ENCODE measurements at places on chromosomes 3 and 15.

DNA sequence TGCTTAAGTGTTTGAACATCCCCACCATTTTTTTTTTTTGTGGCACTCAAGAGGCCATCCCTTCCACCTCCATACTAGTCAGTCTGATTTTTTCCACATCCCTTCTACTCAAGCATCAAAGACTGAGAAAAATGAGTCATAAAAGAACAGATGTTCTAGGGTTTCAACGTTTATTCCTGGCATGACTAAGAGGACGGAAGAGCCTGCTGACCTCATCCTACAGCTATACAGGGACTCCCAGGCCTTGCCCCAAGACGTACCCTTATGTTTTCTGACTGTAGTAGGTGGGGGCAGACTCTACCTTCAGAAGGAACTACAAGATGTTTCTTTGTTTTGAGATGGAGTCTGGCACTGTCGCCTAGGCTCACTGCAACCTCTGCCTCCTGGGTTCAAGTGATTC, 3.3 kb upstream of the ITPKA start:
- DNase-seq = no peak

GRCh38 chr3:168616915-168617314, 521.2 kb upstream of the GOLIM4 start:
- DNase-seq = no peak

DNA sequence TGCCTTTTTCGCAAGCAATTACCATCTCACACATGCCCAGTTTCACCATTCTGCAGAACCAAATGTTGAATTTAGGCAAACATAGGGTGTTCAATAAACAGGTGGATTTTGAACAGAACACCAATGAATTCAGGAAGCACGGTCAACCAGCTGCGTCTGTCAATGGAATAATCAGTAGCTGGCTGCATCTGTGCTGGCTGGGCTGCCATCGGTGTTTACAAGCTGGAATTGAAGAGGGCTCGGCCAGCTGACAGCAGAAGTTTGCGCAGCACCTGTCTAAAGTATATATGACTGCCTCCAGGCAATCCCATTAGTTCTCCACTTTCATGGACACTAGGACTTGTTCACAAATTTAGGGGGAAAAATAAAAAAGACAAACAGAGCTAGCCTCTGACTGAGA, 996.4 kb upstream of the CFAP20DC start:
- no peak for DNase-seq

DNA sequence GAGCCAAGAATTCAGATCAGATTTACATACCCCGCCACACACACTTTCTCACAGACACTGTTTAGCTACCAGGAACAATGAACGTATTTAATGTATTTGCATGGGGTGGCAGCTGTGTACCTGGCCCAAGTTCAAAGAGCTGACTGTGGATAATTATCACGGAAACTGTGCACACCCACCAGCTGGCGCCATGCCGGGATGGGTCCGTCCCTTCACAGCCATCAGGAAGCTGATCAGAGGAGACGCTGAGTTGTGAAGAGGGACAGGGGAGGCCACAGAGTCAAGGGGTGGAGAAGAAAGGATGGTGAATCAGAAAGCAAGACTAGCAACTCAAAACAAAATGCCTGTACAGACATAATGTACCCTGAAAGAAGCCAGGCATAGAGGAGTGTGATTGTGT, 13.1 kb upstream of the PLA2G4D start:
- no peak for DNase-seq
